ENCODE measurements at places on chromosomes 11 and 22.

- DNase-seq: no peak
Observed at GRCh38 chr11:27352781-27353180, 10.2 kb downstream of the CCDC34 start.

DNA sequence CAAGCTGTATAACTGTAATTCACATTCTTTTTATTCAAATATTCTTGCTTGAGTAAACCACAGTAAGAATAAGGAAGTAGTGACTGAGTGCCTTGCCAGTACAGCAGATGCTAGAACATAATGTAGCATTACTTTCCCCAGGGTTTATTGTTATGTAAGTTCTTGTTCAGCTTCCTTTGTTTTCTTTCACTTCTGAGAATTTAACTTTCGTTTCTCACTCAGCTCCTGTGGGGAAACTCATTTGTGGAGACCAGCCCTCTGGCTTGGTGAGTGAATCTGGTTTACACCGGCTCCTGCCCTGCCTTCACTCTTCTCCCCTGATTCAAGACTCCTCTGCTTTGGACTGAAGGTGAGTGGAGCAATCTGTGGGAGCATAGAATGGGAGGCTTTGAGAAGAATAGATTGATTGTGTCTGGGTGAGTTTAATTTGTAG is at the start of gene TRIM22:
Gene TRIM22 (plus strand): TSS at position 240 of the 433 bp plus-strand sequence. CDS start 6,443 bp downstream, outside the sequence.
- DNase-seq: peak; percentile 61

DNA sequence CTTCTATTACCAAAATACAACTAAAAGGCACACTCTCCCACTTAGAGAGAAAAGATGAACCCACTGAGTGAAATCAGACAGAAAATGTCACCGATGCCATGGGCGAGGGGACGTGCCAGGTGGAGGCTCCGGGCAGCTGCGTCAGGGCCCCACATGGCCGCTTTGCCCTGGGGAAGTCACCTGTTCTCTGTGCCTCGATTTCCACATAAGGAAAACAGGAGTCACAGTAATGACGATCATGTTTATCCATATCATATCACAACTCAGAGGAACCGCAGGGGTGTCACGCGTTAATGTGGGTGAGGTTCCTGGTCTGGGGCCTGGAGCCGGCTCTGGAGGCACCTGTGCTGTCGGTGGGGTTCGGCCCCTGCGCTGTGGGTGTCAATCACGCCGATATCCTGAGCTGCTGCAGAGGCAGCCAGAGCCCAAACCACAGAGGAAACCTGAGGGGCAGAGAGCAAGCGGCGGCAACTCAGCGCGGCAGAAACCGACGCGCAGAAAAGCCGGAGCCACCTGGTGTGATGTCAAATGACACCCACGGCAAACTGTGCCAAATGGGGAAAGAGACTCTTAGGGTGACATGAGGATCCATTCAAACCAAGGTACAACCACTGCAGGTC is 243.7 kb downstream of the BRD1 start:
- no peak for DNase-seq

- peak; percentile 100 for DNase-seq
Observed at GRCh38 chr11:130798280-130798679, 118.0 kb downstream of the SNX19 start.

- no peak for DNase-seq
Observed at GRCh38 chr11:72639502-72640375, 34.5 kb downstream of the PDE2A start.

DNA sequence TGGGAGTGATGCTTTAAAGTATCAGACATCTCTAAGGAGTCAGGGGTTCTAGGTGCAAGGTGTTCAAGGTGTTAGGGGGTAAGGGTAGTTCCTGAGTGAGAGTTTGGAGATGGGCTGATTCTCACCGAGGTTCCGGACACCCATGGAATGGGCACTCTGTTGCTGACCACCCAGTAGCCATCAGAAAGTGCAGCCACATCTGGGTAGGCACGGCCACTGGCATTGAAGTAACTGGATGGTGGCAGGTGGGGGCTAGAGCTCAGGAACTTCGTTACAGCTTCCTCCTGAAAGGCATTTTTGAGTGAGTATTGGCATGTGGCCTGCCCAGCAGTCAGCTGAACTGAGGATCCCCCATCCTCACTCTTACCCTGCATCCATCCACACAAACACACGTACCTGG is 3.0 kb upstream of the TAF10 start:
- no peak for DNase-seq

DNA sequence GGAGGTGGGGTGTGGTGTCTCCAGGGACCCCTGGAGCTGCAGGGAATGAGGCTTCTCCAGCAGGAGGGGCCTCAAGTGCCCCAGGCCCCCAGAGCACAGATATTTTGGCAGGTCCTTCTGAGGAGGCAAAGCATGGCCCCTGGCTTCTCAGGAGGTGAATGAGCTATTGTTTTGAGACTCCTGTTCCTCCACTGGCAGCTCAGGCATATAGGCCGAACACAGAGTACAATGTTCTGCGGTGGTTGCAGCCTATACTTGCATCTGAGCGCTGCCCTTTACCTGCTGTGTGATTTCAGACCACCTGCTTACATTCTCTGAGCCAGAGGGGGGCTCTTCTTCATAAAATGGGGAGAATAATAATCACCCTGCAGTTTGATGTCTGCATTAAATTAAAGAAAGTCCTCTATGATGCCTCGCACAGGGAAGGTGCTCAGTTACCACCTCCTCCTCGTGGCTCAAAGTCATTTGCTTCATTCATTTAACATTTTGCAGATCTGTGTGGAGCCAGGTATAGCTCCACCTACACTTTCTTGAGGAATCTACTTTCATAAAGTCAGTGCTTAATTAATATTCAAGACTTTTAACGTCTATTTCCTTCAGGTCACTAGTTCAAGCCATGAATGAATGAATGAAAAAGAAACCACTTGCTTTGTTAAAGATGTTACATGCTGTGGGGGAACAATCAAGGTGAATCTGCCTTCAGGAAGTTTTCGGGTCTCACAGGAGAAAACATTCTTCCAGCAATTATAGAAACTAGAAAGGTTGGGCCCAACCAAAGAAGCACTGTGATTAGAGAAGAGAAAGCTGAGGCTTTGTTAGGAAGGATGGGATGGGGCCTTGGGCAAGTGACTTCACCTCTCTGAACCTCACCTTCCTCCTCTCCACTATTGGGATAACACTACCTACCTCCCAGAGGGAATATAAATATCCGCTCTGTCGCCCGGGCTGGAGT is 68.4 kb downstream of the ADAMTS15 start:
- DNase-seq: no peak

GRCh38 chr11:27894552-27894951 is 194.3 kb upstream of the BDNF start:
- no peak for DNase-seq

DNA sequence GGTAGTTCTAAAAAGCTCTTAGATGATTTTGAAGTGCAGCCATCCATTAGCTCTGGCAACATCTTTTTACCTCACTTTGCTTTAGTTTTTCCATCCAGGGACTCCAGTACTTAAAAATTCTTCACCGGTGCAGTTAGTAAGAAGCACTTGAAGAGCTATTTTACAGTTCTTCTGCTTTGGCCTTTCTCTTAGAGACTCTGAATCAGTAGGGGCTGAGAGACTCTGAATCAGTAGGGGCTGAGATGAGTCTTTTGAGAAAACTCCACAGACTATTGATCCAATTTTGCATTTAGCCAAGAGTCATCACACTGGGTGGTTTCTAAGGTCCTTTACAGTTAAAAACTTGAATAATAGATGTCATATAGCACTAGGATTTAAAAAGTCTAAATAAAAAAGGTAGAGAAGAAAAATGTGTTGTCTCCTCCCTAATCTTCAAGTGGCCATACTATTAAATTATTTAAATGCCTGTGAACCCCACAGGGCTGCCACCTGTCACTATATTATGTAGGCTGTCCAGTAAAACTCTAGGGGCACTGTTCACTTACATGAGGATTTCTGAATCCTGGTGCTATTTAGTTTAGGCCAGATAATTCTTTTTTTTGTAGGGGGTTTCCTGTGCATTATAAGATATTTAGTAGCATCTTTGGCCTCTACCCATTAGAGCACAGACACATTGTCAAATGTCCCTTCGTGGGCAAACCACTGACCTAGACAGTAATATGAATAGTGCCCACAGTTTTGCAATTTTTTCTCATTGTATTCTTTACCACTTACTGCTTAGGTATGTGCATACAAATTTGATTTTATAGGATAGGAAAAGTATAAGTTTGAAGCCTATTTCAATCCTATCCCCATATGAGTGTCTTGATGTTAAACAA is 26.3 kb upstream of the HIKESHI start:
- no peak for DNase-seq

GRCh38 chr22:26035523-26035922 is 133.7 kb upstream of the SEZ6L start:
- no peak for DNase-seq

DNA sequence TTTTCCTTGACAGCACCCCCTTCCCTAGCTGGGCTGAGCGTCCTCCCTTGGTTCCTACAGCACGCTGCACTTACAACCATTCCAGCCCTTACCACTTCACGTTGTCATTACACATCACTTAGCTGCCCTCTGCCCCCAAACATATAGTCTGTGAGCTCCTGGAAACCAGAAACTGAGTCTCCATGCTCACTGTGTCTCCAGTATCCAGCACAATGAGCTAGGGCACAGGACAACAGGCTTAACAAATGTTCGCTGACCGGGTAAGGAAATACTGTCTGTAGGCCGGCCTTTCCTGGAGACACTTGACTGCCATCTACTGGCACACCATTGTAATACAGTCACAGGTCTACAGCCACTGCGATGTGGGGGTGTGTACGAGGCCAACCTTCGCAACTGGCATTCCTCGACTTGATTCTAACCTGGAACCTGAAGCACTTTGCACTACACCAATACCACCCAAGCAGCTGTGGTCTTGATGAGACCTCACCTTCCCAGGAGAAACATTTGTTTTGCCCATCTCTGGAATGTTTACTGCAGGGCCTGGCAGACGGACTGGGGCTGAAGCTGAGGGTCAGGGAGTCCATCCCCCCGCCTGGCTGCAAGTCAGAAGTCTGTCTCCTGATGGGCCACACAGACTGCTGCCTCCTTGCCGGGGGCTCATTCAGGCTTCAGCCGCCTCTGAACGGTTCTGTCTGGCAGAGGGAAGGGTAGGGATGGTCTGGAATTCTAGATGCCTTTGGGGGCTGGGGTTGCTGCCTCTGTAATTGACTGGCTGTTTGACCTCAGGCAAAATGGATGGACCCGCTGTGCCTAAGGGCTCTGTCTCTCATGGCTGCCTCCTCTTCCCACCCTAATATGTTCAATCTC is 72.0 kb downstream of the SYN3 start:
- DNase-seq: peak; percentile 72

DNA sequence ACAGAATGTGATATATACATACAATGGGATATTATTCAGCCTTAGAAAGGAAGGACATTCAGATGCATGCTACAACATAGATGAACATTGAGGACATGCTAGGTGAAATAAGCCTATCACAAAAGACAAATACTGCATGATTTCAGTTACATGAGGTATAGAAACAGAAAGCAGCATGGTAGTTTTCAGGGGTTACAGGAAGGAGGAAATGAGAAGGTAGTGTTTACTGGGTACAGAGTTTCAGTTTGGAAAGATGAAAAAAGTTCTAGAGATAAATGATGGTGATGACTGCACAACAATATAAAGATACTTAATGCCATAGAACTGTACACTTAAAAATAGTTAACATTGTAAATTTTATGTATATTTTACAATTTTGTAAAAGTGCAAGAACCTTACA is 266.7 kb upstream of the C11orf87 start:
- no peak for DNase-seq

DNA sequence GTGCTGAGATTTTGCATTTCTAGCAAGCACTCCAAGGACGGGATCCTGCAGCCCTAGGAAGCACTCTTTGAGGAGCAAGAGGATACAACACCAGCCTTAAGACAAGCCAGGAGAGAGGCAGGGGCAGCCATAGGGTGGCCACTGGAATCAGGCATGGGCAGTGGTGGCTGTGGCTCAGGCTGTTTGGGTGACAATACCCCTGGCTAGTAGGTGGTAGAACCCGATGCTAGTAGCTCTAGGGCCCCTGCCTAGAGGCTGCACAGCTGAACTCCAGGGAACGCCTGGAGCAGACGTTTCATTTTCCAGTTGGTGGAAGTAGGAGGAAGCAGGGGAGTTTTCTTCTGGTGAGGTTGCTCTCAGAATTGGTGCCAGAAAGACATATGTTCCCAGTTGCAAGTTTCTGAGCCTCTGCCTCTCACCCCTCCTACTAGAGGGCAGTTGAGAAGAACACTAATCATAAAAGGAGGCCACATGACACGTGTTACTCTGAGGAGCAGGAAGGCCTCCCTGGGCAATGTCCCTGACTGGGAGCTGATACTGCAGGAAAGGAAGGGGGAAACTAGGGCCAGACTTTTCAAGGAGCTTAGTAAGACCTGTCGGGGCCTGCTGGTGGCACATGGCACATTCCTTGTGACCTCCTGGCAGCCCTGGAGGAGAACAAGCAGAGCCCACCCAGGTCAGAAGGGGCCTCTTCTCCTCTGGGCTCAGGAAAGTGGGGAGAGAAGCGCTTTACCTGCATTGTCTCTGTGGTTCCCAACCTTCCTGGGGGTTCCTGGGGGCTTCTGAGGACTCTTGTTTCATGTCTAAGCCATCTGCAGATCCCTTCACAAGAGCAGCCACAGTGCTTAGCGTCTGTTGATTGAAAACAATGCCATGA is 56.6 kb upstream of the DRD2 start:
- no peak for DNase-seq

GRCh38 chr11:41612415-41612814 is 153.0 kb upstream of the LRRC4C start:
- peak; percentile 32 for DNase-seq

- no peak for DNase-seq
Observed at GRCh38 chr11:36398231-36398953, 102.3 kb downstream of the PRR5L start.

GRCh38 chr22:46602025-46602424 is 18.2 kb upstream of the GRAMD4 start:
- DNase-seq: no peak

Measured in fibroblast of skin of right biceps (primary cell).